ENCODE measurements at places on chromosomes 2 and 18.

DNA sequence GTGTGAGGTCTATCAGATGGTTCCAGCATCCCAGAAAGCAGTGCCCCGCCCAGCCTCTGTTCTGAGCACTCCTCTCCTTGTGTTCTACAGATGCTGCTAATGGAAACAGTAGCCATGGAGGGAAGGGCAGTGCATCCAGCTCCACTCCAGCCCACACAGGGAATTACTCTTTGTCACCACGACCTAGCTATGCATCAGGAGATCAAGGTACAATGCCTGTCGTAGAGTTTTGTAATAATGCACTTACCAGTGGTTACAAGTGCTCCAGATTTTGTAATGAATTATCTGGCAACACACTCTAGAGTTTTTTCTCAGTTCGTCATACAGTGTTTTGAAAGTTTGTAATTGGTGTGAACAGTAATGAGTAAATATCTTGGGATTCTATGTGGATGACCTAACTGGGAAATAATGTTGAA lies 161.1 kb downstream of the ESCO1 start:
- no peak for DNase-seq

DNA sequence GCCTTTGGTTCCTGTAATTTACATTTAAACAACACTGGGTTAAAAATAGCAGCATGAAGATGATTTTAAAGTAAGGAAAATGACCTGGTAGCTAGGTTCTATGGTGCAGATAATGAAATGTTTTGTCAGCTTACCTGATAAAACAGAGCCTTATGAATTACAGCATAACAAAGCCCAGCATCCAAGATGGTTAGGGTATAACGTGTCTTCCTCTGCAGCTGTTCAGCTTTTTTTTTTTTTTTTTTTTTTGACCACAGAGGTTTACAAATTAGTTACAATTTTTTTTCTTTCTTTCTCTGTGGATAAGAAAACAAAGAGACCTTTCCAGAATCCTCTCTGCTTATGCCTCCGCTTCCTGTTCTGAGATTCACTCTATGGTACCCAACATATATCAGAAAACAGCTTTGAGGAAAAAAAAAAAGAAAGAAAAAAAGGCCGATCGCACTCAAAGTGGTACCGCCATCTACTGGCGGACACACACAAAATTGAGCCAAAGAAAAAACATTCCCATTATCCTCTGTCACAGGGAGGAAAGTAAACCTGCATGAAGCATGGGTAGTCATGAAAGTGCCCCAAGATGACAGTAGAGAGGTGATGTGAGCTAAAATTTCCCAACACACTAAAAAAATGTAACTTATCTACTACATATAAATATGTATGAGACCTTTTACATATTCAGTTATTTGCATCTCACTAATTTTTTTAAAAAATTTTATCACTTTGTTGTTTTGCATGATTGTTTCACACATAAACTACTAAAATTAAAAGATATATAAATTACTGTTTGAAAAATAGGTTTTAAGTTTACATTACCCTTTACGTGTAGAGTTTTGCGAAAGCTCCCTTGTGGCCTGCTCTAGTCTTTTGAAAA lies at the start of gene SCN3A:
Gene SCN3A, minus strand, starts transcription at position 362 of the 871 bp plus-strand sequence. CDS start 27,656 bp downstream, outside the sequence.
- DNase-seq: peak; percentile 48

DNA sequence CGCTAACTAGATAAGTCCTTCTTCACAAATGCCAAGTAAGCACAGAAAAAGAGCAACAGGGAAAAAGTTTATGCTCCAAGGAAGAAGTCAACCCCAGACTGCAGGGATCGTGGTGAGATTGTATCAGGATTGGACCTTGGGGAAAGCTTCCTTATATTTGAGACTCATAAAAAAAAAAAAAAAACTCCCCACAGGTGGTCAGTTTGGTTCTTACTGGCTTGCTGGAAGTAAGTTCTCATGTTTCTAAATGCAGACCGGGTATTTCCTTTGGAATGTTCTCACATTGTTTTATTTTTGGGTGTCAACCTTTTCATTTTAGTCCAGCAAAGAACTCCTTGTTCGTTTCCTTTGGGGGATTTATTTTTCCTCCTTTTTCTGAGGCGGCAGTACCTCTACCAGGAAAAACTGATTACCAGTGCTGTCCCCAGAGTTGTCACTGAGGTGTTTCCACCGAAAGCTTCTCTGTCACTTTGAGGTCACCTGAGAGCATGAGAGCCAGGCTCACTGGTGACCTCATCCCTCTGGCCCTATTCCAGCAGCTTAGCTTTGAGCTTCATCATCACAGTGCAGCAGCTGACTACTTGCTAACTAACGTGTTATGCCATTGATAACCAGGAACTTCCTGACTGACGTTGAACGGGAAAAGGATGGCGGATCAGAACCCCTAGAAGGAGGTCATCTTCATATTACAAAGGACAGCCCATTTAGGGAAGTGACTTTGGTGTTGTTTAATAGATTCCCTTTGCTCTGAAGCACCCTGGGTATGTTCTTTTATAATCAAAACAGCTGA lies 16.8 kb upstream of the ATP8B1 start:
- DNase-seq: peak; percentile 73

DNA sequence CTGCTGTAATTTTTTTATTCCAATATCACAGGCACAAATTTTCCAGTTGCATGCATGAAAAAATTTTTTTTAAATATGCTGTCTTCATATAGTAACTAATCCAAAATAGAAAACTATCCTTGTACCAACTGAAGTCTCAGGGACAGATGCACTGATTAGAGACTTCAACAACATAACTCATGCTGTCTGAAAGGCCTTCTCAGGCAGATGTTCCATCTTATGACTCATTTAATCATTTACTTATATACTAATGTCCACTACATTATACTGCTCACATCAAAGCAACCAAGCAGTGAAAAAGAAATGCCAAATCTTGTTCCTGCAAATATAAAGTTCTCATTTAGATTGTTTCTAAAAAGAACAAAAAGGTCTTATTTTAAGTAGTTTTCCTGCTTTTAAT lies 53.1 kb downstream of the OLA1 start:
- no peak for DNase-seq

DNA sequence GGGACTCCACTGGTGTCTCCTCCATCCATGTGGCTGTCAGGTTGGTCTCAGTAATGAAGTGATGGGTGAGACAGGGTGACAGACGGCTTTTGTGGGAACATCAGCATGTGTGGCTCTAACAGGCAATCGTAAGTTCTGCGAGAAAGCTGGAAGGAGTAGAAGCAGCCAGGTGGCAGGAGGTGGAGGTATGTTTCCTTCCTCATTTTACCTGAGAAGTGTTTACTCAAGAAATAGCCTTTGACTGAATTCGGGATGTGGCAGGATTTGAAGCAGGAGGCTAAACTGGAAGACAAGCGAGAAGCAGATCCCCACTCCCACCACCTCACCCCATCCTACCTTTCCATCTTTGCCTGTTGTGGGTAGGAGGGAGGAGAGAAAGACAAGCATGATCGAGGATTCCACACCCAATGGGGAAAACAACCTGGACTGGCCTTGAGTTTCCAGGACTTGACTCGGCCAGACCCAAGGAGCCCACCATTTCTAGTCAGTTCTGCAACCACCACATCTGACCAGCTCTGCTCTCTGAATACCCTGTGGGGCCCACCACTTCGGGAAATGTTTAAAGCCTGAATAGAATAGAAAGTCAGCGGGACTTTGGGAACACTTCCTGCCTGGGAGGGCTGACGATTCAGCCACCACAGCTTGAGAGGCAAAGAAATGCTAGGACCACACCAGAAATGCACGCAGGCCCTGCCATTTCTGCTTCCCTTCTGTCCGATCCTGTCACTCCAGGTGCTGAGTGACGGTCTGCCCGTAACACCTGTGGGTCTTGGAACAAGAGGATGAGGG lies 1.2 kb downstream of the ABCG8 start:
- DNase-seq: no peak

GRCh38 chr2:127517465-127517864 lies 8.8 kb downstream of the IWS1 start:
- DNase-seq: no peak

GRCh38 chr18:22504251-22505030 lies 86.7 kb upstream of the CTAGE1 start:
- DNase-seq: no peak

DNA sequence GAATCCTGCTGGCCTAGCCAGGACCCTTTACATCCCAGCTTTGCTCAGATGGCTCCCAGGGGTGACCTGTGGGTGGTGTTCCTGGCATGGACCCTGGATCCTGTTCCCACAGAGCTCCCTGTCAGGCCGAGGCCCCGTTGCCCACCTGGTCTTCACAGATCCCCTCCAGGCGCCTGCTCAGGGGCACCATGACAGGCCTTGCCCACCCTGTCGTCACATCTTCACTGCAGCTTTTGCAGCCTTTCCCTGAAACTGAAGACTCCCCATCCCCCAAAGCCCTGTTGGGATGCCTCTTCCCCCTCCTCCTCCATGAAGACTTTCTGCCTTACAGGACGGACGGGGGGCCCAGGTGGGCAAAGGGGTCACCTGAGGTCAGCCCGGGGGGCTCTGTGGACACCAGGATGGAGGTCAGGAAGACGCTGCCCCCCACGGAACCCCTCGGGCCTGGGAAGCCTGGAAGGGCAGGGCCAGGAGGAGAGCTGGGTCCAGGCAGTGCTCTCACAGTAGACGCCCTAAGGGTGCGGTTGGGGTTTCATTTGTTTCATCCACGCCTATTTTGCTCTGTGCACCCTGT lies 13.0 kb upstream of the KIF1A start:
- no peak for DNase-seq

GRCh38 chr18:36329684-36330434 lies 32.3 kb downstream of the FHOD3 start:
- DNase-seq: no peak

DNA sequence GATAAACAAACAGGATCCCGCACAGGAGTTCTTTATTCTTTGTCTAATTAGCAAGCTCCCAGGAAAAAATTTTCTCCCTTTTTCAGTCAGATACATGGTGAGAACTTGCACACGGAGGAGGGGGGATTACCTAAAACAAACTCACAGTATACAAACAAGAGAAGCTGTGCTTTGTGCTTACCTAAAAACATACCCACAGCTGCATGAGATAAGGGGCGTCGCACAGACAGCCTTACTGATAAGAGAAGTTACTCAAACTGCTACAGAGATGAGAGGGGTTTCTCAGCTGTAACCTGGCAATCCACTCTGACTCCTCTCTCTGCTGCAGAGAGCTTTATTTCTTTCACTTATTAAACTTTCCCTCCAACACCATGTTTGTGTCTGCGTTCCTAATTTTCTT lies 32.9 kb upstream of the ST3GAL5 start:
- no peak for DNase-seq

DNA sequence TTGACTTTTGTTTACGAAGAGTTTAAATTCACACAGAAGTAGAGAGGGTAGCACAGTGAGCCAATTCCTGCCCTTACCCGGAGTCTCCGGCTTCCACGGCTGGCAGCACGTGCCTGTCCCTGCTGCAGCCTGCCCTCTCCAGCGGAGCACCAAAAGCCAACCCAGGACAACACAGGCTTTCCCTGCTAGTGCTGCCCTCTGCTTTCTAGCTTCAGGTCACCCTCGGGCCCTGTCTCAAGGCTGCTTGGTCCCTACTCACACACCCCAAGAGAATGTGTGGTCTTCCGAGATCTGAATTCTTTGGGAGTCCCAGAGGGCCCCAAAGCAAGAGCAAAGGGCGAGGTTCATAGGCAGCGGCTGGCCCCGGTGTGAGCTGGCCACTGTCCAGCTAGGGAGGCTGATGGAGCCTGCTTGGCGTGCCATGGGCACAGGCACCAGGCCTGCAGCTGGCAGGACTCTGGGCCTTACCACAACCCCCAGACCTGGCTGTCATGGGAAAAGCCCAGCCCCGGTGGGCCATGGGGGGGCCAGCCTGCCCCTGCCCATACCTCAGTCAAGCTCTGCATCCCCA lies 7.0 kb upstream of the HS6ST1 start:
- peak; percentile 10 for DNase-seq

GRCh38 chr18:55462652-55463051 lies 125.3 kb downstream of the TCF4 start:
- DNase-seq: no peak

GRCh38 chr18:33495278-33495677 lies 54.8 kb upstream of the CCDC178 start:
- no peak for DNase-seq

GRCh38 chr2:98088261-98088660 lies 1.3 kb downstream of the VWA3B start:
- DNase-seq: no peak

DNA sequence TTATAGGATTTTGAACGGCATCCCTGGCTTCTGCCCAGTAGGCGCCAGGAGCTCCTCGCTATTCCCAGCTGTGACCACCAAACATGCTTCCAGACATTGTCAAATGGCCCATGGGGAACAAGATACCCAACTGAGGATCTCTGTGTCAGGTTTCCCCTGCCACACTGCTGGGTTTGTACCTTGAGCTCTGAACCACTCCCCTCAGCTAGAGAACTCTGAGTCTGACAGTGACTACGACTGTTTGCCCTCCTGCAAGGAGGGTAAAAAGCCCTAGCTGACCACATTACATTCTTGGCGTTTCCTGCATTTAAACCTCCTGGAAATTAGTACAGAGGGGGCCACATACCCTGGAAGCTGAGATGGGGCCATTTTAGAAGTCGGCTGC lies 12.4 kb downstream of the LRRFIP1 start:
- DNase-seq: no peak

DNA sequence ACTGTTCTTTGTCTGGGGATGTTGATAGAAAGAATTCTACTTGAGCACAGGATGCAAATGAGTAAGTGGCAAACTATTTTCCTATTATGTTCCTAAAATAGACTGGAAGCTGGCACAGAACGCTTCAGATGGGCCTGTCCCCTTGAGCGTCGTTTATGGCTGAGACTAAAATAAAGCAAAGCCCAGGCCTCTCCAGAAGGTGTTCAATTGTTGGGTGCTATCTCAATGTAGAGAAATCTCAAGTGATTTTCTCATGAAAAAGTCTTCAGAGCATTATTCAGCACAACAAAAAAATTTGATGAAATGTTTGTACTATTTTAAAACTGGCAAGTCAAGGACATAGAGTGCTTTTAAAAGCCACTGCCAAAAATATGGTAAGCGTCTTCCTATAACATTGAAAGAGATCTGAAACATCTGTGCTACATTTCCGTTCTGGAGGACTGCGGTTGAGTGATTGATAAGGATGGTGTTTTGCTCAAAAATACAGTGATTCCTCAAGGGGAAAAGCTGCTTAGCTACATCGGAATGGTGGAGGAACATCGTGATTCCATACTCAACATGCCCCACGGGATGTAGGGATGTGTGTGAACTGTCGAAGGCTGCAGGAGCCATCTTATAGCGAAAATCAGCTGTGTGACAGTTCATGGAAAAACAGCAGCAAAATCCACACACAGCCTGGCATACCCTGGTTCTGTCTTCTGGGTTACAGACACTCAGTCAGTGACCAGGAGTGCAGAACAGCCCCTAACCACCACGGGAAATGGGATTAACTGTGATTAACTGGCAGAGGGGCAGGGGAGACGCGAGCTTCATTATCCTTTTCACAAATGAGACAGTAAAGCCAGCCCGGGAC lies 10.4 kb upstream of the LRRFIP1 start:
- DNase-seq: peak; percentile 33

- no peak for DNase-seq
Observed at GRCh38 chr2:39780825-39781600, 2.0 kb upstream of the THUMPD2 start.

- DNase-seq: no peak
Observed at GRCh38 chr2:112343827-112344585, 68.6 kb downstream of the ZC3H6 start.

- no peak for DNase-seq
Observed at GRCh38 chr2:160650196-160651118, 156.8 kb upstream of the RBMS1 start.

GRCh38 chr2:166417669-166418068 lies 41.9 kb upstream of the SCN9A start:
- DNase-seq: no peak
